ENCODE measurements at places on chromosomes 5 and 9. TPM values are rescaled to one million over a fixed set of nuclear protein-coding genes. Genes with fewer than 3 reads are reported as not detected.

Gene ADAMTS2
- 0.21 TPM for total RNA-seq

Gene NRG2
- total RNA-seq, result 0.14 TPM

Gene ADGRV1
- total RNA-seq, result 13.0 TPM

Gene IFNK
- total RNA-seq, result not detected

Gene SPINK6
- total RNA-seq, result not detected

Gene CTNND2
- total RNA-seq, result 0.58 TPM

Gene FBLL1
- total RNA-seq, result not detected

All from H4 (cell line).